Cardiac septum (tissue), 1 donor: ENCODE measurements at places on chromosomes 6 and 20. TPM values are rescaled to one million over a fixed set of nuclear protein-coding genes. Genes with fewer than 3 reads are reported as not detected.

DNA sequence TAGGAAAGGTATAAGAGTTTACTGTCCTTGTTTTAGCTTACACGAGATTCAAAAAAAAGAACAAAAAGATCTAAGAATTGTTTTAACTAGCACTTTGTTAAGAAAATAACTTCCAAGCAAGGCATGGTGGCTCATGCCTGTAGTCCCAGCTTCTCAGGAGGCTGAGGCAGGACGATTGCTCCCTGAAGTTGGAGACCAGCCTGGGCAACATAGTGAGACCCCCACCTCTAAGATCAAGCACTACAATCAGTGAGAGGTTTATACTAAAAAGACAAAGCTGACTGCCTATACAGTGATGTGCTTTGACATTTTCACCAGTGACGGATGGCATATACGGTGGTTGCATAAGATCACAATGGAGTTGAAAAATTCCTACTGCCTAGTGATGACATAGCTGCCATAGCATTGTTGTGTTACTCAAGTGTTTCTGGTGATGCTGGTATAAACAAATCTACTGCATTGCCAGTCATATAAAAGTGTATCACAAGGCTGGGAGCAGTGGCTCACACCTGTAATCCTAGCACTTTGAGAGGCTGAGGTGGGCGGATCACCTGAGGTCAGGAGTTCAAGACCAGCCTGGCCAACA is 68.6 kb downstream of the B4GALT5 start:
- no peak for DNase-seq

- DNase-seq = no peak
Observed at GRCh38 chr20:4546786-4547185, 174.9 kb upstream of the PRND start.

DNA sequence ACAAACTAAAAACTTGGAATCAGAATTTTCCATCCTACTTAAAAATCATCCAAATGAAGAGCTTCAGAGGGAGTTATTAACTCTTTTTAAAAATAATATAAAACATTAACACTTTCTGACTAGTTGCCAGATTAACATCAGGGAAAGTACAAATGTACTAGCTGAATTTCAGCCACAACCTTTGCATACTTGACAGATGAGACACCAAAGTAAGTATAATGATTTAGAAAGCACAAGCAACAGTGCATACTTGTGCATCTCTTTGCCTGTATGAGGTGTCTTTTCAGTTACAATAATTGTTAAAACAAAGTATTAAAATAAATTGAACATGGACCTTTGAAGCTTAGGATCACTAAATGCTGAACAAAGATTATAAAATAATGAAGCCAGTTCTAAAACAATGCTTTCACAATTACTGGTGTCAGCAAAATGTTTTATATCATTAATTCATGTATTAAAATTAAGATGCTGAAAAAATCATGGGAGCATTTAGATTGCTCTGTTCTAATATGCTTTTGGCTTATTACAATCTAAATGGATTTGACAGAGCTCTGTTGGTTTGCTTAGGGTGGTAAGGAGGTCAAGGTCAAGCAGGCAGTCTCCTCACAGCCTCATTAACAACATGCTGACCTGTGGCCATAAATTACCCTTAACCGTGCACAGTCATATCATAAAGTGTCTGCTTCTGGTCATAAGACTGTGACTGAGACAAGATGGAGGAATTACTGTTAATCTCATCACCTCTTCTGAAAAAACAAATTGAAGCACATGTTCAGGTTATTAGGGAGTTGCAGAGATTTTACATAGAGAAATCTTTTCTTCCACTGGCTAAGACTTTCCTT is 15.1 kb downstream of the RNF217 start:
- no peak for DNase-seq

- peak; percentile 82 for DNase-seq
Observed at GRCh38 chr6:34531580-34532201, 24.4 kb downstream of the SPDEF start.

DNA sequence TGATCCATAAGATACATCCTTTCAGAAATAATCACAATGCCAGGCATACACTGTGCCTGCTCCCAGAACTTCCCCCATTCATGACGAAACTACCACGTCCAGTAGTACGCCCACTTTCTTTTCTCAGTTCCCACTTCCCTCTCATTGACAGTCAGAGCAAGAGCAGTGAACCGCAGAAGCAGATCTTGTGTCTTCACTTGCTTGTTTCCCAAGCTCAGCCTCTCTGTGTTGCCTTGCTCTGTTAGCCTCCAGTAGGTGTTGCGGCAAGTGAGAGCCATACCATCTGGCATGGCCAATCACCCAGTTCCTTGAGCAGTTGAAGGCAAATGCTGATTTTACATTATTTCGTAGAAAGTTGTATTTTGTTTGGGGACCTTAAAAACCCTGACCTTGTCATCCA is 11.7 kb downstream of the UST start:
- no peak for DNase-seq

DNA sequence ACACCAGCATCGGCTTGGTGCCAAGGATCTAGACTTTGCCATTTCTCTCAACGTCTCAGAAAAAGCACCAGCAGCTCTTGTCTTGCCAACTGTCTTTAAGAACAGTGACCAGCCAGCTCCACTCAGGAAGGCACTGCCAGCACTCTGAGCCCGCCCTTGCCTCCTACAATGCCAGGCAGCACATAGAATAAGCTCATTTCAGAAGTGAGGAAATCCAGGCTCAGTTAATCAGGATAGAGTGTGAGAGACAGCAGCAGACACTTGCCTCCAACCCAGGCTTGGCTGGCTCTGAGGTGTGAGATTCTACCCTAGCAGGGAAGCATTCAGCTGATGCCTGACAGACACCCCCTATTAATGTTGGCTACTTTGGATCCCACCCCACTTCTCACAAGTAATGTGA is 4.3 kb upstream of the SYNDIG1 start:
- DNase-seq = peak; percentile 74

C20orf204 gene
- 0.86 TPM for total RNA-seq

PPP1R10 gene
- total RNA-seq = 30.0 TPM
